Right atrium auricular region (tissue), 2 donors: ENCODE measurements at places on chromosomes 6 and 20. TPM values are rescaled to one million over a fixed set of nuclear protein-coding genes. Genes with fewer than 3 reads are reported as not detected.

CCN5 gene
- total RNA-seq = 118 TPM

HLA-DQA1 gene
- 2.9 TPM for total RNA-seq

MUC21 gene
- total RNA-seq = not detected

- DNase-seq = no peak
Measured at GRCh38 chr20:4008877-4009276, 6.5 kb downstream of the RNF24 start.

DNA sequence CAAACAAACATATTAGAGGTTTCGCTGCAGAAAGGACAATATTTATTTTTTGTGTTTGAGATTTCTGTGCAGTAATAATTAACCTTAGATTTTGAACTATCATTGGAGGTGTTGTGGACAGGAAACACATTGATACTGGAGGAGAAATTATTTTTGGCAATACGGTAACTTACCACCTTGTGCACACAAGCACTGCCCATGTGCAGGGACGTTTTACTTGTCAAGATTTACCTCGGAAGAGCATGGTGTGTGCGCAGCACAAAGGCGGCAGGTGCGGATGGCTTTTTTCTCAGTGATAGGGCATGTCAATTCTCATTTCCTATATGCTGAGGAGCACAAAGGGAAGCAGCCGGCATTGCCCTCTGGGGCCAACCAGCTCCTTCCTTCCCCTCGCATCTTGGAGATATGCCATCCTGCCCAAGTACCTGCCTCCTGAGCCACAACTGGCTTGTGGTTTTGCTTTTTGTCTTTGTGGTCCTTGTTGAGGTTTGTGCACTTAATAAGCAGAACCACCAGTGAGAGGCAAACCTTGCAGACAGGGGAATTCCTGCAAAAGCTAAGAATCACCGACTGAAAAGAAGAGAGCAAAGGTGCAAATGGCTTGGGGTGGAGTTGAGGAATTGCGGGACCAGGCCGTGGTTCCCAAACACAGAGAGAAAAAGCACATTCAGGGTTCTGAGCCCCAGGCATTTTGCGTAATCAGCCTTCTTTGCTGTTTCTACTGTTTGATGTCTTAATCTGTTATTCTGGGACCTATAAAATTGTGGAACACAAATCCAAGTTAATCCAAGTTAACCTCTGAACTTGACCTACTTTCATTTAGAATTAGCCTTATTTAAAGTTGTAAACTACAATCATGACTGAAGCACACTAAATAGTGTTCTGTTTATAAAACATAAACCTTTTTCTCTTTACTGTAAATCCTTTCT lies 21.9 kb downstream of the SAMD5 start:
- DNase-seq = no peak

GRCh38 chr20:33576432-33577125 lies 85.5 kb upstream of the C20orf144 start:
- DNase-seq = no peak

BPI gene
- not detected for total RNA-seq

DNA sequence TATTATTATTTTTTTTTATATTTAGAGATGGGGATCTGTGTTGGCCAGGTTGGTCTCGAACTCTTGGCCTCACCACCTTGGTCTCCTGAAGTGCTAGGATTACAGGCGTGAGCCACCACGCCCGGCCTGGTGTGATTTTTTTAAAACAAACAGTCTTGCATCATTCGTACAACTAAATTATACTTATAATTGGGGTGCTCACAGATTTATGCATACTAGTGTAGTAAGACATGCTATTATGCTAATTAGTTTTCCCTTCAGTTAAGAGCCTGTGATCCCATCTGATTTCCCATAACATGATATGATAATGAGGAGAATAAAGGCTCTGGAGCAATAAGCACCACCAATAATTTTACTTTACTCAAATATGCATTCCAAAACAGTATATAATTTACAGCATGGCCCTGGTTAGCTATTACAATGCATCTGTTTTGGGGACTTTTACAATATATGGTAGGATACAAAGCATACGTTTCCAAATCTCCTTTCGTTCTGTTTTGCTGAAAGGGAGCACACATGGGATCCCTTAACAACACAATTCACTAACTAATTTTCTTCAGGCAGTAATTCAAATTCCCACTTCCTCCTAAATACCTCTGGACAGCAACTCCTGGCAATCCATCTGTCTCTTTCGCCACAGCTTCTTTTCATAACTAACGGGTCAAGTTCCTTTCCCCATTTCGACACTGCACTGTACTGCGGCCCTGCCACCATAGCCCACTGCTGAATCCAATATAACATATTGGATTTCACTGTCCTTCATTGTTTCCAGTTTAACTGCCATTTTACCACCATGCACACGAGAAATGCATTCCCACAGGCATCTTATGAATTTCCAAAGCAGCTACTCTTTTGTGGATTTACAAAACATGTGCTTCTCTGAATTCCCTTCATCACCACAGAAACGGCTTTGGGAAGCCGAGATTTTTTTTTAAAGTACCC lies 1.7 kb downstream of the NUDT3 start:
- DNase-seq = no peak

TUBB2B gene
- 2.2 TPM for total RNA-seq

TCF15 gene
- 4.9 TPM for total RNA-seq

NR2E1 gene
- total RNA-seq = not detected

DNA sequence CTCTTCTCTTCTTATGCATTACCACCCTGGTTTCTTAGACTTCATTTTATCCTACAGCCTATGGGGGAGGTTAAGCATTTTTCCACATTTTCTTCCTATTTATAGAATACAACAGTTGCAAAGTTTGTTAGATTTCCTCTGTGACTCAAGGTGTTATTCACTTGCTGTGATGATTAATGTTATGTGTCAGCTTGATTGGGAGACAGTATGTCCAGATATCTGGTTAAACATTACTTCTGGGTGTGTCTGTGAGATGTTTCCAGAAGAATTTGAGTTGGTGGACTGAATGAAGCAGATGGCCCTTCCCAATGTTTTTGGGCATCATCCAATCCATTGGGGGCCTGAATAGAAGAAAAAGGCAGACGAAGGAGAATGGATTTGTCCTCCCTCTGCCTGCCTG lies 131.3 kb downstream of the C6orf118 start:
- no peak for DNase-seq

DPM1 gene
- 78.1 TPM for total RNA-seq

DNA sequence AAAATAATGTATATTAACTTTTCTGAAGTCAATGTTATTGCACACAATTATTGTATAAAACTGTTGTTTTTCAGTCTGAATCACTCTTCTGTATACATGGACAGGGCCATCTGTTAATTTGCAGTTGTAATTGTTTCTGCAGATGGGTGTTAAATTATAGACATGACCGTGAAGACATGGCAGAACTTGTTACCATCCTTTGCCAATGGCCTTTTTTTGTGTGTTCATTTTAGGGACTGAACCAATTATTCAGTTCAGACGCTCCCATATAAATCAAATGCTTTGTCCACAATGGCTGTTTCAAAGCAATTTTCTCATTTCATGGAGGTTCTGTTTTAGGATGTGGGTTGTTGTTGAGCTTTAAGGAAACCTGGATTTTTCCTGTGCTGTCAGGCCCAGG lies 533.7 kb downstream of the DOK5 start:
- DNase-seq = no peak

DNA sequence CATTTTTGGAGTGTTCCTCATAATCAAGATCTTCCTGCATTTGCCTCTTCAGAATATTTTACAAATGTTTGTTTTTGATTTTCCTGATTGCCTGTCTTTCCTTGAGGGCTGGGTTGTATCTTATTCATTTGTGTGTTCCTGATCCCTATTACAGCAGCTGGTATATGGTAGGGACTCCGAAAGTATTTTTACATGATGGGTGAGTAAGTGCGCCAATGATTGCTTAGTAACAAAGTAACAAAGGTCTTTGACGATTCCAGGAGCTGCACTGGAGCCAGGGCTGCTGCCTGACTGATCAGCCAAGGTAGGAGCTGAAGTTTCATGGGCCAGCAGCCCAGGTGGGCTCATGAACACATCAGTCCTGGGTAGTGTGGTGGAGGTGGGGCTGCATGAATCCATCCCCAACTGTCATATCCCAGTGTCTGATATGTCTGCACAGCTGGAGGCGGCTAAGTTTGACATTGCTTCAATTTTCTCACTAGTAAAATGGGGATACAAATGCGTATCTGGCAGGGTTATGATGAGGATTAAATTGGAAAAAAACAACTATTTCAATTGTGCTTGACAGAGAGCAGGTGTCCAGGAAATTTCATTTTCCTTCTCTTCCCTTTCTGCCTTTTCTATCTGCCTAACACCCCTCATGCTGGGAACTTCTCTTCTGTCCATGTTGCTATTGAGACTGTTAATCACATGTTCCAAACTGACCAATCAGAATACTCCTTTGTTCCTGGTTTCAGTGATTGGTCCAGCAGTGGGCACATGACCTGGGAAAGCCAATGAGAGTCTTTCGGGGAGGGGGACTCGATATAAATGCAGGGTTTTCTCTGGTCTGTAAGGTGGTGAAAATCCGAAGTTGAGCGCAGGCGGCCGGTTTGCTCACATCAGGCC lies 90.7 kb downstream of the CDH26 start:
- DNase-seq = peak; percentile 43

DNA sequence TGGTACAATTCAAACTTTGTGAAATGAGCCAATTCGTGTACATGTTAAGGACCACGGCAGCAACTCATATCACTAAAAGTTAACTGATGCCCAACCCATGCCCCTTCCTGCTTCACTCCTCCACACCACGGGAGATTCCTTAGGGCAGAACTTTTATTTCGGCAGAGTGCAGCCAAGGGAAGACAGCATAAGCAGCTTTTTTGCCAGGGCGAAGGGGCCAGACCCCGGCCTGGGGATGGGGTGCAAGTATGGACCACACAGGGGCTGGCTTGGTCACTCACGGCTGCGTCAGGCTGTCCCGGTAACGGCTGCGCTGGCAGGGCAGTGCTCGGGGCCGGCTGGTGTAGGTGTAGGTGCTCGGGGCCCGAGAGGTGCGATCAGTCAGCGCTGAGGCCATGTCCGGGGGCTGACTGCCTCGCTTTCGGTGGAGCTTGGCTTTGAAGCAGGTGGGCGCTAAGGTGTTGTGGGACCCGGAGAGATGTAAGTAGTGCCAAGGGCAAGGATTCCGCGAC lies 792 bp downstream of the RSPH3 start:
- no peak for DNase-seq

- DNase-seq = no peak
Measured at GRCh38 chr6:15516923-15517560, 145.8 kb downstream of the DTNBP1 start.

CPXM1 gene
- 2.9 TPM for total RNA-seq

DNA sequence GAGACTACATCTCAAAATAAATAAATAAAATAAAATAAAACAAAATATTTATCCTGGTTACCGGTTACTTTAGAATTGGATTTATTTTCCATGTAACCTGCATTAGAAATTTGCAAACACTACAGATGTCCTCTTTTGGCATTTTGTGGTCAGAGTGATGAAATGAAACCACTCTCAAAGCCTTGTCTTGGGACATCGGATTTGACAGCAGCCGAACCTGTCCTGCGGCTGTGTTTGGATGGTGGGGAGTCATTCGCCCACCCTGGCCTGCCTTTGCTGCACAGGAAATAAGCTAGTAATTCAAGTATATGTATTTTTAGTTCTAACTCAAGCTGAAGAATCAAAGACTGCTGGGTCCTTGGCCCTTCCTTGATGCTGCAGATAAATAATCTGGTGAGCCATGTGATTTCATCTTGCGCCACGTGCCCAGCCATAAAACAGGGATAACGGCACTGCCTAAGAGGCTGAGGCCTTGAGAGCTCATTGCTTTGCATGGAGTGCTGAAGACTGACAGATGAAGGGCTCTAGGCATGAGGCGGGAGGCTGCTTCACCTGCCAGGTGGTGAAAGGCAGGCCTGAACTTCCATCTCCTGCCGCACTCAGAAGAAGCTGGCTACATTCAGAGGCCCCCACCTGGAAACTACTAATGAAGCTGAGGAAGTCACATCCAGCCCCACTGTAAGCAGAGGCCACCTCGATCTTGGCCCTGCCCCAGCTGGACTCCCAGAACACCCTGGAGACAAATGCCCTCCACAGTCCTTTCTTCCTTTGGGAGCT lies 76.9 kb downstream of the NOL4L start:
- DNase-seq = no peak

FAM184A gene
- total RNA-seq = 1.3 TPM

DNA sequence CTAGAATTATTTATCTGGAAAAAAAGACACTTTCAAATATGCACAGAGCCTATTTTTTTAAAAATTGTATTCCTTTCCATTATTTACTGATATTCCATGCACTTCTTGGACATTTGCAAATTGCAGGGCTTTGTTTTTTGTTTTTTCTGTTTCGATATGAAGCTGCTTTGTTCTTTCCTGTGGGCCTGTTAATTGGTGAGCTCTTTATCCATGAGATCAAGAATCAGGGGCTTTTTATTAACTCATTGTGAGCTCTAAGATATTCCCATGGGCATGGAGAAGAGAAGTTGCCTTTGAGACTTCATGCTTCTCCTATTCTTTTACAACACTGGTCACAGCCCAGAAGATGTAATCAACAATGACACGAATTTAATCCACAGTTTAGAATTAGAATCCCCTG lies 145.1 kb downstream of the SAMD5 start:
- DNase-seq = no peak

MLN gene
- total RNA-seq = not detected

GRCh38 chr6:5302220-5302946 lies 41.1 kb downstream of the FARS2 start:
- DNase-seq = no peak

FAXC gene
- not detected for total RNA-seq

DNA sequence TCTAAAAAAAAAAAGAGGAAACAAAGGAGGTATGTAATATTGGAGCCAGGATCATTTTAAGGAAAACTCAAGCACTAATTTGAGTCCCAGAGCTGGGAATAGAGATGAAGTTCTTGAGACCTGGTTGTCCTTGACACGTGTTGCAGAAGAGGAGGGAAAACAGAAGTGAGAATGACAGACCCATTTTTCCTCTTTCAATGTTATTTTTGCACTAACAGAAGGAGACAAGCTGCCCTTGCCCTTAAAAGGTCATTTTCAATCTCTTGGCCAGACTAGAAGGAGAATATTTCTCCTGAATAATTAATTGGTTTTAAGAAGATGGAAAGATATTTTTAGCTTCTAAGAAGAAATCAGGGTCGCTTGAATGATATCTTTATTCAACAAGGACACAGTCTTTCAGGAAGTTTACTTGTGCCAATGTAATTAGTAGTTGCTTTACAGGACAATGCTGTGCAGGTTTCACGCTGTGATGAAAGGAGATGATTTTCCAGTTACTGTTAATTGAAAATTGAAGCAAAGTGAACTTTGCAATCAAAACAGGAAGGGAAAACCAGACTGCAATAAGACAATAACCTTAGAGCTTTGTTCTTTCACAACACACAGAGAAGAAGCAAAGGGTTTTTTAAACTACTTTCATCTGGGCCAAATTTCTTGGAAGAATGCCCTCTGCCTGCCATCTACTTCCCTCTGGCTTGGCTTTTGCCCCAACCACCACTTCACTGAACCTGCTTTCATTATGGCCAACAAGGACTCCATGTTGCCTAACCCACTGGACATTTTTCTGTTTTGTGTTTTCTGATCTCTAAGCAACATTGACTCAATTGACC lies 107.8 kb upstream of the SHLD1 start:
- peak; percentile 65 for DNase-seq

GJA1 gene
- 122 TPM for total RNA-seq
